Hepatocyte (in vitro differentiated cells): ENCODE measurements at places on chromosomes 5 and 9. TPM values are rescaled to one million over a fixed set of nuclear protein-coding genes. Genes with fewer than 3 reads are reported as not detected.
A peak's percentile ranks its signal among the peaks of the same experiment; 100 is the strongest.

The DDX4 gene
- not detected in 2 replicates for polyA plus RNA-seq

The NUP214 gene
- 13.7 and 16.5 TPM in 2 replicates for polyA plus RNA-seq

The PDLIM4 gene
- 102 and 125 TPM in 2 replicates for polyA plus RNA-seq

The PPP2R2B gene
- polyA plus RNA-seq: 3.2 and 5.1 TPM in 2 replicates

The DOCK2 gene
- 0.62 TPM in 1 of 2 replicates, not detected in the other for polyA plus RNA-seq

The PRRT1B gene
- 1.0 and 1.4 TPM in 2 replicates for polyA plus RNA-seq

The PCDHB3 gene
- polyA plus RNA-seq: 0.76 and 1.5 TPM in 2 replicates

The CER1 gene
- not detected in 2 replicates for polyA plus RNA-seq

DNA sequence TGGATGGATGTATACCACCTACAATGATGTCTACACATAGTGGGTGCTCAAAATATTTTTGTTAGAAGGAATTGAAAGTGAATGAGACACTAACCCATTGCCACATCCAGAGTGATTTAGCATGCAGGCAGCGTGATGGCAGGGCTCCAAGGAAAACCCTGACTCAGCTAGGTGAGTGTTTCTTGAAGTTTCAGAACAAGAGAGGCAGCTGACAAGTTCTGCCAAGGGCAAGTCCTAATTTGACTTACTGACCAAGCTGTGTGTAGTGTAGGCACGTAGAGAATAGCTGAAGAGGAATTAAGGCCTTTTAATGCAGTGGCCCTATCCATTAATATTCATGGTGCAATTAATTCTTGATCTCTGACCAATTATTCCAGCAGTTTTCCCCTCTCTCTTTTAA, 107.8 kb upstream of the ATP10B start:
- peaks cover 19% of the 10 kb centered on the region for H3K4me1 ChIP-seq
- H3K27me3 ChIP-seq: no peaks in the 10 kb centered on the region
- H3K27ac ChIP-seq: no peak overlapping the region
- peak; percentile 46 for DNase-seq
- H3K4me3 ChIP-seq: no peak overlapping the region
- no peaks in the 10 kb centered on the region for H3K36me3 ChIP-seq

GRCh38 chr5:52469835-52470234, 317.9 kb upstream of the ITGA1 start:
- H3K4me1 ChIP-seq: no peaks in the 10 kb centered on the region
- no peak overlapping the region for H3K4me3 ChIP-seq
- no peak overlapping the region for H3K27ac ChIP-seq
- H3K27me3 ChIP-seq: no peaks in the 10 kb centered on the region
- DNase-seq: no peak

DNA sequence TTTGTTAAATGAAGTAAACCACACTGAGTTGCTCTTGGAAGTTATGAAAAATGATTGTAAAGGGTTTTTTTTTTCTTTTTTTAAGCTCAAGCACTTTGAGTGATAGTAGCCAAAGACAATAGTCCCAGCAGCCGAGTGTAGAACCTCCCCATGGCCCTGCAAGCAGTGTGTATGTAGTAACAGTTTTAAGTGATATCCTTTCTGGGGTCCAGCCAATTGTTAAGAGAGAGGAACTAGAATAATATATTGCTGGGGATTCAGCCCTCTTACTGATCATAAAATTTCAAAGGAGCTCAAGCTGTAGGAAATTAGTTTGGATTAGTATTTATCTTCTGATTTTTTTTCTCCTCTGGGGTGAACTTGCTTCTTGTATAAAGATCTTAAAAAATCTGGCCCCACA, 43.2 kb downstream of the NPR3 start:
- no peak for DNase-seq
- no peak overlapping the region for H3K4me3 ChIP-seq
- H3K27ac ChIP-seq: no peak overlapping the region
- H3K36me3 ChIP-seq: no peaks in the 10 kb centered on the region

DNA sequence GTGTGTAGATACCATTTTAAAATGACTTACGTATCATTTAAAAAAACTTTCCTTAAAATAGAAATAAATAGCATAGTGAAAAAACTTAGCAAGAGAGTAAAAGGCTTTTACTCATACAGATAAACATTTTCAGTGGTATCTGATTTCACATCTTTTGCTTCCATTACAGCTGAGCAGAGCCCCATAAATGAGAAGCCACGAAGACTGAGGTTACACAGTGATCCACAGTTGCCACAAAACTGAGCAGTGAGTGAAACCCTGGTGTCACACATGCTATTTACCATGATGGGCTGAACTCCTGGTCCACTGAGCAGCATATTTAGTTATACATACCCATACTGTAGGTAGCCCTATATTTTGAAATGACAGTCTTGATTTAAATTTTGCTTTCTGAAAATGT, 401.2 kb downstream of the KIAA0825 start:
- no peak overlapping the region for H3K4me3 ChIP-seq
- no peaks in the 10 kb centered on the region for H3K27me3 ChIP-seq
- no peak for DNase-seq

- DNase-seq: no peak
- H3K27me3 ChIP-seq: no peaks in the 10 kb centered on the region
- H3K4me1 ChIP-seq: no peaks in the 10 kb centered on the region
- H3K4me3 ChIP-seq: no peak overlapping the region
- H3K36me3 ChIP-seq: no peaks in the 10 kb centered on the region
Measured at GRCh38 chr9:121812159-121812735, 160.8 kb downstream of the DAB2IP start.

DNA sequence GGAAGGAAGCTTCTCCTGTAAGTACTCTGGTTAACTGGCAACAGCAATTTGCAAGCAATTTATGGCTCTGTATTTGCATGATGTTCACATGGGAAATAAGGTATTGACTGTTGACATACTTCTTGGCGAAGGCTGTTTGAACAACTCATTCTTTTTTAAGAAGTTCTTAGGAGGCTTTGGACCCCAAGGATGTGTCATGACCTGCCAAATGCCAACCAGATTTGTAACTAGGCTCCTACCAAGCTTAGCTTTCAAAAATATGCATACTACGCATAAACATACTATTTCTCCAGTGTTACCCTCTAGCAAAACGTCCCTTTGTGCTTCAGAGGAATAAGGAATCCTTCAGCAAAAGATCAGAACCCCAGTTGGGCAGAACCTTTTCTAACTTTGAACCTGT, 165.2 kb upstream of the MSX2 start:
- no peaks in the 10 kb centered on the region for H3K27me3 ChIP-seq
- DNase-seq: no peak
- no peaks in the 10 kb centered on the region for H3K36me3 ChIP-seq
- peaks cover 3% of the 10 kb centered on the region for H3K4me1 ChIP-seq

DNA sequence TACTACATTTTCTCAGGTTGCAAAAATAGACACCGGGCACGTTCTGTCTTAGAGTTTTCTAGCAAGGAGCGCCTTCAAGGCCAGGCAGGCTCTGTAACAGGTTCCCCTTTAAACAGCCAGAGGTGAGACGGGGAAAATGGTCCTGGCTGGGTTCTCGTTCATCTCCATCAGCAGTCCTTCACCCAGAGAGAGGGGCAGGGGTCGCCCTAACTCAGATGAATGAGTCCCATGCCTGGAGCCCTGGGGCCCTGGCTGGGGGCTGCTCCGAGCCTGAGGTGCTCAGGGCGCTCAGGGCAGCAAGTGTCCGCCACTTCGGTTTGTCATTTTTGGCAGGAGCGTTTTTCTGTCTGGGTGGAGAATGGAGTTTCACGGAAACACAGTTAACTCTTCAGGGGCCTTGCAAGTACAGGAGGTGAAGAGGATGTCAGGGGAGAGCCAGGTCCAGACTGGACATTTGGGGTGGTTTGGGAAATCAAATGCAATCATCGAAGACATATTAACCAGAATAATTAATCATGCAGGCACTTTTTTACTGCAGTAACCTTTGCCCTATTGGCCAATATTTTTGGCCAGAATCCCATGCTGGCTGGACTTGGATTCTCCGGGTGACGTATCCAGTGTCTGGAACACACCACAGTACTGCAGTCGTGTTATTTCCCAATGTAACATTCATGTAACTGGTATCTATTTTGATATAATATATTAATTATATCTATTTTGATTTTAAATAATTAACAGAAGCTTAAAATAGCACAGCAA, 2.9 kb downstream of the NTNG2 start:
- DNase-seq: no peak
- H3K27me3 ChIP-seq: peaks cover 88% of the 10 kb centered on the region
- no peak overlapping the region for H3K27ac ChIP-seq
- no peak overlapping the region for H3K4me3 ChIP-seq

DNA sequence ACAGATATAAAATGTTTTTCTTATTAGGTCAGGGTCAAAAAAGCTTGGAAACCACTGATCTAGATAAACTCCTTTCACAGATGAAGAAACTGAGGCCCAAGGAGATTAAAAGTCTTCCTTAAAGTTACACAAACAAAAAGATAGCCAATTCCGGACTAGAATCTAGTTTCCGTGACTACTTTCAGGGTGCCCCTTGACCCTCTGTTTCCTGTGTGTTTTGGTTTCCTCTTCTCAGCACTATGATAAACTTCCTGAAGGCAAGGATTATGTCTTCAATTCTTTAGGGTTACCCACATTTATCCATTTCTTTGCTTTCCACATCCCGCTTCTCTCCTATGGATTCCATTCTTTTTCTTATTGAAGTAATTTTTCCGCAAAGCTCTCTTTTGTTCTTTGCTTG, 83.1 kb downstream of the ADAMTS12 start:
- H3K4me1 ChIP-seq: no peaks in the 10 kb centered on the region
- H3K27ac ChIP-seq: no peak overlapping the region
- no peaks in the 10 kb centered on the region for H3K36me3 ChIP-seq
